NCI-H2107 (cell line): ENCODE measurements at places on chromosomes 3 and 15.

GRCh38 chr3:155307183-155307582 is 13.7 kb upstream of the STRIT1 start:
- no peak for DNase-seq

DNA sequence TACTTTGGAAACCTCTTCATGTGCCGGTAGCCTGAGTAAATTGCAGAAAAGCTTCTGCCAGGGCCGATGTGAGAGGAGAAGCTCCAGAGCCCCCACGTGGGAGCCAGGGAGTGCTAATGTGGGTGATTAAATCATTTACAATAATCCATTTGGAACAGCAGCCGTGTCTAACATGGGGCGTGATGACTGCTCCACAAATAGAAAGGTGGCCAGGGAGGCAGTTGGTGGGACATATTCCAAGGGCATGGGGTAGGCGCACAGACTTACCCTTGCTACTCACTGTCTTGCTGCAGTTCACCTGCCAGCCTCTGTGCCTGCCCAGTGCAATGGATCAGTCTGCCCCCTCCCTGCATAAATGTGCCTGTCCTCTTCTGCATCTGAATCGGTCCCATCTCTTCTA is 39.3 kb upstream of the INSYN1 start:
- DNase-seq: no peak

GRCh38 chr15:47762621-47763020 is 45.3 kb downstream of the SEMA6D start:
- no peak for DNase-seq

GRCh38 chr3:15973414-15973813 is 175.6 kb upstream of the ANKRD28 start:
- no peak for DNase-seq

- DNase-seq: no peak
Measured at GRCh38 chr3:12351145-12351544, 62.3 kb downstream of the PPARG start.

DNA sequence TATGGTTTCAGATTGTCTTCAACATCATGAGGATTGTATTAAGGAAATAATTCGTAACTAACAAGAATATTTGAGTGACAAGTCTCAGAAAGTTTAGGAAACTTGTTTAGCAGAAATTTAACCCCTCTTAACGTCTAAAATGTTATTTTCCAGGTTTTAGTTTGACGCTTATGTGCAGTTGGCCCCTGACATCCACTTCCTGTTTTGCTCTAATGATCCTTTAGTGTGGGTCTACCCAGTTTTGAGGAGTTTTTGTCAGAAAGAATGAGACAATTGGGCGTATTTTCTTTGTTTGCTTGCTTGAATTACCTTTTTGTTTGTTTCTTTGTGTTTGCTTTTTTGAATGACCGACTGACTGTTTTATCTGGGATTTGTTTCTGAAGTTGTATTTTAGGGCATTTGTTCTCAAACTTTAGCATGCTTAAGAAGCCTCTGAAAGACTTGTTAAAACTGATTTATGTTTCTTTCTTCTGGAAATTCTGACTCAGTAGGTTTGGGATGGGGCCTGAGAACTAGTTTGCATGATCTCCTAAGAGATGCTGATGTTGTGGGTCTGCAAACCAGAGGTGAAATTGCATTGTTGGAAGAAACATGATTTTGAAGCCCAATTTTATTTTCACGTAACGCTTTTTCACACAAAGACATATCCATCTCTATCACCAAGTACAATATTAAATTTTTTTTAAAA is 20.6 kb downstream of the RBMS3 start:
- no peak for DNase-seq
